Activated CD4-positive, alpha-beta T cell treated with anti-CD3 and anti-CD28 coated beads for 48 hours (primary cell): ENCODE measurements at places on chromosomes 7 and 10.

- DNase-seq = no peak
These were observed 52.2 kb downstream of the IRF5 start for GRCh38 chr7:128989961-128990360.

DNA sequence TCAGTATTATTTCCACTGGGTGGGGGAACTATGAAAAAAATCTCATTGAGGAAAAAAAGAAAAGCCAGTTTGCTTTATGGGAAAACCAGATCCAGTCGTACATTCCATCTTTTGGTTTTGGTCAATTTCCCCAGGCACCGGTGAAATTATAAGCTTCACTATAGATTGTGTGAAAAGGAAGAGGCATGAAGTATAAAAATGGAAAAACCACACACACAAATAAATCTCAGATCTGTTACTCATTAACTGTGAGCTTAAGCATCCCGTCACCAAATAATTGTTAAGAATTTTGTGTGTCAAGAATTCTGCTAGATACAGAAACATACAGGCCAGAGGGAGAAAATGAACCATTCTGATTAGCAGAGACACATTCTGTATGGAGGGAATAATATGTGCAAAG is 405.5 kb upstream of the CELF2 start:
- DNase-seq = no peak

DNA sequence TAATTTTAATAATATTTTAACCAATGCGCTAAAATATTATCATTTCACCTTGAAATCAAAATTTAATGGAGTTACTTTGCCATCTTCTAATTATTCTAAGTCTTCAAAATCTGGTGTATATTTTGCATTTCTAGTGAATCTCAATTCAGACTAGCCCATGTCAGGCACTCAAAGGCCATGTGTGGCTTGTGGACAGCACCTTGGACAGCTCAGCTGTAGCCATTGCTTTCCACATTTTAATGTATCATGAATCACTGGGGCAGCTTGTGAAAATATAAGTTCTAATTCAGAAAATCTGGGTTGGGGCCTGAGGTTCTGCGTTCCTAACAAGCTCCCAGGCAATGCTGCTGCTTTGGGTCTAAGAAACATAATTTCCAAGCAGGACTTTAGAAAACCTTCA is 57.2 kb downstream of the MGAM2 start:
- no peak for DNase-seq

- DNase-seq = no peak
These were observed 39.9 kb upstream of the TMEM229A start for GRCh38 chr7:124072603-124073309.

DNA sequence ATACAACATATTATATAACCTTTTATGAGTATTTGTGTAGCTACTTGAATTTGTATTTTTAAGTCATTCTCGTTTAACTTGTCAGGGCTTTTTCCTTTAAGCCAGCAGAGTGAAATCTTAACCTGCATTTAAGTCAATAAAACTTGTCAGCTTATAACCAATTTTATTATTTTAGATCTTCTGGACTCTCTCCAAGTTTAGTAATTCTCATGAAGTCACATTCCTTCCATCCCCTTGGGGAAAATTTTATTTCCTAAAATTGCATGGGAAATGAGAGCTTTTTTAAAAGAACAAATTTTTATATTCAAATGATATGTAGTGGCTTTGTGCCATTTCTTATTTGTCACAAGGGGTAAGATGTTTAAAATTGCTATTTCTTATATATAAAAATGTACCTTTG is 74.0 kb downstream of the SEPTIN7 start:
- no peak for DNase-seq

GRCh38 chr7:43906331-43907010 is at the start of gene URGCP:
Gene URGCP, minus strand, starts transcription at chr7:43906596. Its CDS starts 21 bp downstream, at chr7:43906575.
- DNase-seq = peak; percentile 63

DNA sequence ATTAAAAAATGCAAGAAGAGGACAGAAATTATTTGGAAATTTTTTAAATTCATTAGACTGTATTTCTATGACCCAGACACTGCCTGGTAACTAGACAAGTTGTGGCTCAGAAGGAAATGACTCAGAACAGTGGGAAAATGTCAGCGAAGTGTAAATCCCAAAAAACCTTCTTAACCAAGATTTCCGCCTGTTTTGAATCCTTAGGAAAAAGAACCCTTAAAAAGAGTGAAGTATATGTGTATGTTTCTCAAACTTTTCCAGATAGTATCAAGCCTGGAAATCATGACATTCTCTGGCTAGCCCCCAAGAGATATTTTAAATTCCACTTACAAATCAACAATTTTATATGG is 42.7 kb upstream of the PLXNA4 start:
- no peak for DNase-seq

GRCh38 chr10:8919280-8919679 is 864.8 kb downstream of the GATA3 start:
- no peak for DNase-seq

- no peak for DNase-seq
These were observed 33.5 kb upstream of the RET start for GRCh38 chr10:43043342-43043772.

GRCh38 chr7:108818742-108819141 is 249.1 kb downstream of the DNAJB9 start:
- no peak for DNase-seq

- peak; percentile 21 for DNase-seq
These were observed 21.7 kb upstream of the MACC1 start for GRCh38 chr7:20238754-20239324.

GRCh38 chr7:151099486-151100211 is 13.4 kb downstream of the AGAP3 start:
- no peak for DNase-seq

DNA sequence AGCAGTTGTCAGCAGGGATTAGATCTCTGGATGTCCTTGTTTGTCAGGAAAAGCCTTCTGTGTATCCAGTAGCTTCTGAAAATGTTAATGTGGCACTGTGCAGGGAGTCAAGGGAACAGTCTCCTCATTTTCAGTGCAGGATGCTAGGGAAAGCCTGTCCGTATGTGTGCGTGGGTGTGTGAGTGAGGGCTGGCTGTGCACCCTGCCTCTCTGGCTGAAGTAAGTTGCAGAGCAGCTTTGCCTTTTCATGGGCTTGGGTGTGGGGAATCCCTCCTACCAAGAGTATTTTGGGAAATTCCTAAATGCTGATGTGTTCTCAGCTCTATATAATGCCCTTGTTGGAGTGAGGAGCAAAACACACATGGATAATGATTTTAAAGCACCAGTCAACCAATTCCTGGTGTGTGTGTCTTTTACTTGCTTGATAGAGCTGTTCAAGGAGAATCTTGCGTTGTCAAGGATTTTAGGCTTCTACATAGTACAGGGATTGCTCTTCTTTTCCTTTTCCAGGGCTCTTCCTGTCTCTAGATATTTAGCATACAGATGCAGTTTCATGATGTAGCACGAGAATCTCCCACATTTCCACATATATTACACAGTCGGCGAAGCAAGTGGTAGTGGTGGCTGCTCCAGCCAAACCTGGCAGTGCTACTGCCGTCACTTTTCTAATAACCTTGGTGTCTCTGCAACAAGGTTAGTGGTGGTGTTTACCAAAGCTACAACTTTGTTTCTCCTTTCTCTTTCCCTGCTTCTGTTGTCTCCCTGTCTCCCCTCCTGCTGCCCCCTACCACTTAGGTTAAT is 92.8 kb downstream of the MCU start:
- DNase-seq = no peak

DNA sequence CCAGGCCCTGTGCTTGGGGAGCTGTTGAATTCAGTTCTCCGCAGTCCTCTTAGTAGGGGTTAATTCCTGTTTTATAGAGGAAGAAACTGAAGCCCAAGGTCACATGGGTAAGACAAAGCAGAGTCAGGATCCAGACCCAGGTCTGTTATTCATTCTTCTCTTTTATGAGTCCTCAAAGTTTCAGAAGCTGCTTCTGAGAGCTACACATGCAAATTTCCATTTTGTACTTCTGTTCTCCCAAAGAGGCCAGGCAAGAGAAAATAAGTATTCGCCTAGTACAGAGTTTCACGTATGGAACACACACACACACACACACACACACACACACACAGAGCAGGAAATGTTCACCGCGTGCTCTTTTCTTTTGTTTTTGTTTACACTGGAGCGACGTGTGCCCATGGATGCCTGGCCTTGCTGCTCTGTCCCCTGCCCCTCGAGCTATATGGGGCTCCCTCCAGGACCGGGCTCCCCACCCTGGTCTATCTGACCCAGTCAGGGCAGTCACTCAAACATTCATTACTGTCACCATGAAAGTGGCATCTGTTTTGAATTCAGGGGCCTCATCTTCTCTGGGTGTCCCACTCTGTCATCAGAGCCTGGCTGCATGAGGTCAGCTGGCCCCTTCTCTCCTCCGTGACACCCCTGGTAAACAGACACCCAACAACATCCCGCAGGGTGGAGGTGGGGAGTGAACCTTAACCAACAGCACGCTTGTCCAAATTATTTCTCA is 84.4 kb downstream of the TNS3 start:
- no peak for DNase-seq

DNA sequence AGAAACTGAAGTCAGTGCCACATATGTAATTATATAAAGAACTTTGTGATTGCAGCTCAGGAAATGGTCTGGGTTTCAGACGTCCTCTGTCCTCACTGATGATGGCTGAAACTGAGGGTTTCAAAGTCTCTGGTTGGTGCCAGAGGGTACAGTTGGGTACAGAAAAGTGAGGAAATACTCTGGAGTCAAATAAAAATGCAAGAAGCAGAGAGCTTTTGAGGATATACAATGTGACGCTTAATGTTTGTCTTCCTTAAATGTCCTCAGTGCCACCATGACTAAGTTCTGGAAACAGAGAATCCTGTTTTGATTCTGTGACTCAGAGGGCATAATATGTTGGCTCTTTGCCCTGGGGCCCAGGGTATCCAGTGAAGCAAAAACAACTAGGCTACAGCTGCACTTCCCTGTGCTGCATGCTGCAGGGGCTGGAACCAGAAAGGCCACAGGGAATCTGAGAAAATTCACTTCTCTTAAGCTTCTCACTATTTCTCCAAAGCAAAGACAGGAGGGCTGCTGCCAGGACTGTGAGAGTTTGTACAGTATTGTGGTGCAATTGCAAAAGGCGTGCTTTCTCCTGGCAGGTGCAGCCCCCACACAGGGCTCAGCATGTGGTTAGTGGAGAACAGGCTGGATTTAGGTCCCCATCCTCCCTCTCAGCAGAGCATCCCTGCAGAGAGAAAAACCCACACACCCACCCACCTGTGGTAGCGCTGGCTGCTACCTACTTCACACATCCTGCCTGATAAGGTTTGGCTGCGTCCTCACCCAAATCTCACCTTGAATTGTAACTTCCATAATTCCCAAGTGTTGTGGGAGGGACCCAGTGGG is 169.5 kb upstream of the SVIL start:
- peak; percentile 55 for DNase-seq

- no peak for DNase-seq
These were observed 602.5 kb downstream of the GRID1 start for GRCh38 chr10:85764108-85764507.

GRCh38 chr7:114786455-114786854 is 135.4 kb upstream of the MDFIC start:
- DNase-seq = peak; percentile 21

GRCh38 chr10:17007418-17007770 is 122.2 kb downstream of the CUBN start:
- no peak for DNase-seq

GRCh38 chr10:59682986-59683937 is 26.4 kb downstream of the SLC16A9 start:
- no peak for DNase-seq

DNA sequence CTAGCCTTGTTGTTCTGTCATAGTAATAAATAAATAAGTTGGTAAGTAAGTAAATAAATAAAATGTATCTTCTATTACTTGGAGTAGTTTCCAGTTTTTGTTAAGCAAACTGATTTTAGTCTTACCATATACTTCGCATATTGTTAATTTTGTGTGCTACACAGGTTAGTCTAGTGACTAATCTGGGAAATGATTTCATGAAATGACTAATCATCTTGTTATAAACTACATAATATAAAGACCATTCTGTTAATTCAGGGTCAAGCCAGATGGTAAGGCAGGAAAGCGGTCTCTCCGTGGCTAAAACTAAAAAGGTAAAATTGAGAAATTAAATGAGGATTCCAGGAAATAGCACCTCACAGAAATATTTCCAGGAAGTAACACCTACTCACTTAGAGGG is 58.5 kb upstream of the FOXP2 start:
- DNase-seq = no peak

DNA sequence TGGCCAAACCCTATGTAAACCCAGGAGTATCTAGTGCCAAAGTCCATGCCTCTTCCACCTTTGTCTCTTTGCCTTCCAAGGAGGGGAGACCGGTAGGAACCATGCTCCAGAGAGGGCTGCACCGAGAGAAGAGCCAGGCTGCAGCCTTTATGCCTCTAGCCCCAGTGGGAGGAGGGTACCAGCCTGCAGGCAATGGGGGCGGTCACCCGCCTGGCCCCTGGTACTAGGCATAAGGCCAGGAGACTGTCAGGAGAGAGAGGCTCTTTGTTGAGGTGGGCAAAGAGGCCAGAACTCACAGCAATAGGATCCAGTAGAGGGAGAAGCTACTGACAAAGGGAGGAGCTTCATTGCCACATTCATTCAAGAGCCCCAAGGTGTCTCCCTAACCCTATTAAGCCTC is 146.6 kb upstream of the PDE1C start:
- DNase-seq = no peak

GRCh38 chr7:2897023-2897422 is 52.9 kb upstream of the GNA12 start:
- no peak for DNase-seq

DNA sequence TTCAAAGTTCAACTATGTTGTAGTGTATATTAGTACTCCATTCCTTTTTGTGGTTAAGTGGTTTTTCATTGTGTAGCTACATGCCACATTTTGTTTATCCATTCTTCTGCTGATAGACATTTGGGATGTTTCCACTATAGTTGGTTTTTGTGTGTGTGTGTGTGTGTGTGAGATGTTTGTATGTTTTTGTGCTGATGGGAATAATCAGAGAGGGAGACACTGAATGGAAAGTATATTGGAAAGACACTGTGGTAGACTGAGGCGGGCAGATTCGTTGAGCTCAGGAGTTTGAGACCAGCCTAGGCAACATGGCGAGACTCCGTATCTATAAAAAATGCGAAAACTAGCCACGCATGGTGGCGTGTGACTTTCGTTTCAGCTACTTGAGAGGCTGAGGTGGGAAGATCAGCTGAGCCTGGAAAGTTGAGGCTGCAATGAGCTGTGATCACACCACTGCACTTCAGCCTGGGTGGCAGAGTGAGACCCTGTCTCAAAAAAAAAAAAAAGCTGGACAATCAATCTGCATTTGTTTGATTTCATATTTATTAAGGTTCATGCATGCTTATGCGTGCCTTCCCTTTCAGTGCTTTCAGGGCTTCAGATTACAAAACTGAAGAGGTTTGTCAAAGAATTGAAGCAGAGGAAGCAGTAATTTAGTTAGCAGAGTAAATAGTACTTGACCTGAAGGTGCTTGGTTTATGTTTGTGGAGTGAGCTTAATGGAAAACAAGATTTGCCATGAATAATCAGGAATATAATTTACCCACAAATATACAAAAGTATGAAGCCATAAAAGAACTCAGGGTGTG is 14.7 kb downstream of the SEC24C start:
- no peak for DNase-seq

DNA sequence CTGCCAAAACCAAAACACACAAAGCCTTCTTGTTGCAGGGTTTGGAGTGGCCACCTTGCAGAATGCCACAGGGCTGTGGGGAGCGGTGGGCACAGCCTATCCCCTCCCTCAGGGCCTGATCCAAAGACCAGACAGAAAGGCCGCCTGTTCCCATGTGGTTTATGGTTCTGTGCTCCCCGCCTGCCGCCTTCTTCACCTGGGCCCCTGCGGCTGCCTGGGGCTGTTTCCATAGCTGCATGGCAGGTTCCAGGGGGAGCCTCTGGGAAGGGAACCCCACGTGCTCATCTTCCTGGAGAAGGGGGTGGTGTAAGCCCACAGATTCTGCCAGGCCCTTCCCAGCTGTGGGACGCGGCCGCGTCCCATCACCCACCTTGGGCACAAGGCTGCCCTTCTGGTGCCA is 70.7 kb upstream of the EZH2 start:
- DNase-seq = no peak

- DNase-seq = no peak
These were observed 193.9 kb upstream of the TCF7L2 start for GRCh38 chr10:112756235-112756527.
